ENCODE measurements at places on chromosomes 3 and 15.

DNA sequence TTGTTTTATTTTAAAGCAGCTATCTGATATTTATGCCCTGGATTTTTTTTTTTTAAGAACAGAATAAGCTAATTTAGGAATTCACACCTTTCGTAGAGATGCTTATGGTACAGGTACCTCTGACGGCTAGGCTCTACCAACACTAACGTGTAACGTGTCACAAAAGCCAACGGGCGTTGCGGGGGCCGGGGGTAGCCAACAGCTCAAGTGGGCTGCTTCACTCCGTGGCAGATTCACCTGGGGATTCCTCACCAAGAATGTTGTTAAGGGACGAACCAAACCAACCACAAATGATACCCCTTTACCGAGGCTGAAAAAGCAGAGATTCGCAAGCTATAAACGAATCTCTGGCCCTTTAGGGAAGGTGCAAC is 1.0 kb downstream of the TMCC1 start:
- DNase-seq: no peak

DNA sequence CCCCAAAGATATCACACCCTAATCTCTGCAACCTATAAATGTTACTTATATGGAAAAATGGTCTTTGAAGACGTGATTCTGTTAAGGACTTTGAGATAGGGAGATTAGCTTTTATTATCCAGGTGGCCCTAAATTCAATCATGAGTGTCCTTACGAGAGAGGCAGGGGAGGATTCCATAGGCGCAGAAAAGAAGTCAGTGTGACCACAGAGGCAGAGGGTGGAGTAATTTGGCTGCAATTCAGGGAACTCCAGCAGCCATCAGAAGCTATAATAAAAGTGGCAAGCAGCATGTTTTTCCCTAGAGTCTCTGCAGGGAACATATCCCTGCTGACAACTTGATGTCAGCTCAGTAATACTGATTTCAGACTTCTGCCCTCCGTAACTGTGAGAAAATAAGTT is 315.2 kb upstream of the ROBO2 start:
- DNase-seq: no peak

DNA sequence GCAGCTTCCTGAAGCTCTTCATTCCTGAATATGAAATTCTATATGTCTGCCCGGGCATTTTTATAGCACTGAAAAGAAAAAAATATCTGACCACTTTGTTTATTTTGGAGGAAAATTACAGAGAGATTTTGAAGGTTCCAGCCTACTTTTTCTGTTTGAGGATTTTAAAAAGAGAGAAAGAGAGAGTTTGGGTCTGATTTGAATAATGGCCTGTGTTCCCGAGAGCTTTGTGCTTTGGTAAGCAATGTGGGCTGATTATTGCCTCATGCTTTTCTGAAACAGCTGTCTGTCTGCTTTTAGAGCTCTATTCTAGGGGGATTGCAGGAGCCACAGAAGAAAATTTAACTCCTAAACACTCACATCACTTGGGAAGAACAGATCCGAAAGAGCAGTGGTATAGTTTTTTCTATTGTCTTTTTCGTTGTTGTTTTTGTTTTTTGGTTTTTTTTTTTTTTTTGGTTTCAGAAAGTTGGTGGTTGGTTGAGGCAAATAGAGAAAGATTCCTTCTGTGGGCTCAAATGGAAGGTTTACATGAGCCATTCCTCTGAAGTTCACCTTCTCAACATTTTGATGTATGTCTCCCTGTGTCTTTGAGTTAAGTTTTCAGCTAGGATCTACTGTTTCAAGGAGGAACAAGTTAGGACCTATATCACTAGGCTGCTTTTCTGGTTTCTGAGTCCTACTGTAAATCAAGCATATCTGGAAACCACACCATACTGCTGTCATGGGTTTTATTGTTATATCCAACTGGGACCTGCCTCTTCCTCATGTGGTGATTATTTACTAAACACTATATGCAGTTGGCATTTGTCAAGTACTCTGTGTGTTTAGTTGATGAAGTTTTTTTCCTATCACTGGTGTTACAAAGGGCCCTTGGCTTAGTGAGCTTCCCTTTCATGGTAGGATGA is 178.9 kb downstream of the KCNMB2 start:
- no peak for DNase-seq

DNA sequence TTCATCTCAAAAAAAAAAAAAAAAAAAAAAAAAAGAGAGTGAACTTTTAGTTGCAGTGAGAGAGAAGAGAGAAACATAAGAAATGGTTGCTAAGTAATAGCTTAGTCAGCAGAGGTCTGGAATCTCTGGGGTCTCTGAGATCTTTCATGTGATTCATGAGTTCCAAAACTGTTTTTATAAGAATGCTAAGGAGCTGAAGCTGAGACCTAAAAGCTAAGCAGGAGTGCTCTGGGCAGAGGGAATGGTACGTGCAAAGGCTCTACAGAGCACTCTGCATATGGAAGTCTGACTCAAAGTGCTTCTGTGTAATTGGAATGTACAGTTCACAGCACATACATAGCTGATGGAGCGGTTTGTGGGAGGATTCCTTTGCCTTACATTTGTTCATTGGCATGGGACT is 66.3 kb upstream of the LRIG1 start:
- no peak for DNase-seq

GRCh38 chr3:194167480-194168282 is 31.7 kb downstream of the HES1 start:
- DNase-seq: no peak

DNA sequence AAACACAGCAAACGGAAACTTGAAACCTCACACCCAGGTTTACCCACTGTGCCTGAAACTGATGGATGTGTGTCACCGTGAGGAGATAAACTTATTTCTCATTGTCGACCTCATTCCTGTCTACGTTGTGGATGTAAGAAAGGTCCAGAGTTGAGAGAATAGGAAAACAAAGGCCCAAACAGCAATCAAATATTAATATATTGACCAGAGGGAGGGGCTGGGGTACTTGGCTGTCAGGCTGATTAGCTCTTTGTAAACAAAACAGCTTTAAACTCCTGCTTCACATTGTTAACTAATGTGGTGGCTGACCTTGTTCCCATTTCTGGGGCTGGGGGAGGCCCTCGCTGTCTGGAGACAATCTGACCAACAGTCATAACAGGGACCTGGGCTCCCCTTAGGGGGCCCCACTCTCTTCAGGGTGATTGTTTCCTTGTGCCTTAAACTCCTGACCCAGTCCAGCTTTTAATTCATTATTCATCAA is 937.6 kb downstream of the MCTP2 start:
- DNase-seq: no peak

DNA sequence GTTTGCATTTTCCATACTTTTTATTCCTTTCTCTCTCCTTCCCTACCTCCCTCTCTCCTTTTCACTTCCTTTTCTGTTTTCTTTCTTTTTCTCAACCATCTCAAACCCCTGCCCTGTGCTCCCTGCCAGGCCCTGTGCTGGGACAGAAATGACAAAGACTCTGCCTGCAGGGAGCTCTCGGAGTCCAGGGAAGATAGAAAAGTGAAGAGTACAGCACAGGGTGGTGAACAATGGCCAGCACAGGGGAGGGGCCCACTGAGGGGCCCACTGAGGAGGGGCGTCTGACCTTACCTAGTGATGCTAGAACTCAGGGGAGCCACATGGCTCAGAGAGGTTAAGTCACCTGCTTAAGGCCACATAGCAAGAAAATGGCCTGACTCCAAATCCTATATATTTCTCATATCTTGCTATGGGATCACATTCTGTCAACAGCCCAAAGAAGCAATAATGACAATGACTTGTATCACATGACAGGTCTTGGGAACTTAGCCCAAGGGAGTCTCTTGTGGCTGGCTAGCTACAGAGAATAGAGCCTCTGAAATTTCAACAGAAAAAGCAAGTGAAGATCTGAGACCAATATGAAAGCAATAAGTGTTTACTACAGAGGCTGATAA is 44.3 kb upstream of the ATP2B2 start:
- no peak for DNase-seq

DNA sequence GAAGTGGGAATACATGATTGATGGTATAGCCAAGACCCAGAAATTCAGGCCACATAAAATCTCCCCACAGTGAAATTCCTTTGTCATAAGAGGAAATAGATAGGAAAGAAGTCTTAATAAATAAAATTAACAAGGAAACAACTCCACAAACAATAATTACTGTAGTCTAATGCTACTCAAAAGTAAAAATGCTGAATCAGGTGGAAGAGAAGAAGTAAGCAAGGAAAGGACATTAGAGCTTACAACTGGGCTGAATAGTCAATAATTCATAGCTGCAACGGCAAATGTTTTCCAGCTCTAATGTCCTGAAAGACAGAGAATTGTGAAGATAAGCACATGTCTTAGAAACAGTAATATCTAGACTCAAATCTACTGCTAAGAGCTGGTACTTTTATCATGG is 64.4 kb downstream of the STRIT1 start:
- DNase-seq: no peak

DNA sequence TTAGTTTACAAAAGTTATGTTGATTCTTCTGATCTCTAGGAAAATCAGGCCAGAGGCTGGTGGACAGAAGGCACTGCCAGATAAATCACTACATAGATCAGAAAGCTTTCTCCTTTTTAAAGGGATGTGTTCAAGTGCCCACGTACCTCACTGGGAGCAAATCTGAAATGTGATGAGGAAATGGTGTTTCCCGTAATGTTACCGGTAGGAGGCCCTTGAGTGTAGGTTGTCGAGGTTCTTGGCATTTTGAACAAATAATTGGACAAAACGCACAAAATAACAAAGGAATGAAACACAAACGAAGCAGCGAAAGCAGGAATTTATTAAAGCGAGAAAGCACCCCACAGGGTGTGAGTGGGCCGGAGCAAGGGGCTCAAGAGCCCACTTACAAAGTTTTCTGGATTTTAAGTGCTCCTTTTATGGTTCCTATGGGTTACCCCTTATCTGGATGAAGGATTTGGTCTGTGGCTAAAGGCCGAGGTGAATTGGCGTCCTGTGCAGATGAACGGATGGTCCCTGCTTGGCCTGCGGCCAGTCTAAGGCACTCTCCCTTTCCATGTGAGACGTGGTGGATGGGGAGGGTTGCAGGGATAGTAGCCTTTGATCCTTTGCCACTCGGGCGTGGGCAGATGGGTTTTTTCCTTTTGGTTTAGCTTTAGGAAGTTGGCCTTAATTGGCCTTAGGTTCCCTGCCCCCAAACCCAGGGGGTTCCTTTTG is 1.0 kb downstream of the SNX1 start:
- no peak for DNase-seq

DNA sequence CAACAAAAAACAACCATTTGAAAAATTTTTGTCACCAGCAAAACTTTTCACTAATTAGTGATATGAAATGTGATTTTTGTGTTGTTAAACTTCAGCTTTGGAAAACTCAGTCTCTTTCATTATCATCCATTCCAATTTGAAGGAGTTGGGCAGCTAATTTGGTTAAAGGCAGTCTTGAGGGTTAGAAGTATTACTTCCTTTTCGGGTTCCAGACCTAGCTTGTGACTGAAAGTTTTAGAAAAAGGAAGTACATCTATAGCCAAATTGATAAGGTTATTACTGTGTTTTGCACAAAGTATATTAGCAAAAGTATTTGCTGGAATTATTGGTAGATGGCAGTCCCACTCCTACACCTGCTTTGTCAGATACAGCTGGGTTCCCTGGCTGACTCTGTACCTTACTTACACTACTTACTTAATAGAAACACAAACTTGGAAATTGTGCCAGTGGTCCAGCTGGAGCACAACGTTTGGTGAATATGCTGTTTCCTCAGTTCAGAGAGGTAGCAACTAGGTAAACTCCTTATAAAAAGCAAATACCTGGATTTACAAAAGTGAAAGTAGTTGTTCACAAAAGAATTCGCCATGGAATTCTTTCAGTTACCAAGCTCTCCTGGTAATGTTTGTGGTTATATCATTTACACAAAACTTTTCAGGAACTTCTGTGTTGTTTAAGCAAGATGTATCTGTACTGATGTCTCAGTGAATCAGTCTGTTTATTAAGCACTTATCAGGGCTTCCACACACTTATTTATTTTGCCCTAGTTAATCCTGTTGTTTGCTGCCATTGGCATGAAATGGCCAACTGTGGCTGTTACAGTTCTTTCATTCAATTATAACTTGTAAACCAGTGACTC is 31.6 kb downstream of the TIPARP start:
- no peak for DNase-seq

DNA sequence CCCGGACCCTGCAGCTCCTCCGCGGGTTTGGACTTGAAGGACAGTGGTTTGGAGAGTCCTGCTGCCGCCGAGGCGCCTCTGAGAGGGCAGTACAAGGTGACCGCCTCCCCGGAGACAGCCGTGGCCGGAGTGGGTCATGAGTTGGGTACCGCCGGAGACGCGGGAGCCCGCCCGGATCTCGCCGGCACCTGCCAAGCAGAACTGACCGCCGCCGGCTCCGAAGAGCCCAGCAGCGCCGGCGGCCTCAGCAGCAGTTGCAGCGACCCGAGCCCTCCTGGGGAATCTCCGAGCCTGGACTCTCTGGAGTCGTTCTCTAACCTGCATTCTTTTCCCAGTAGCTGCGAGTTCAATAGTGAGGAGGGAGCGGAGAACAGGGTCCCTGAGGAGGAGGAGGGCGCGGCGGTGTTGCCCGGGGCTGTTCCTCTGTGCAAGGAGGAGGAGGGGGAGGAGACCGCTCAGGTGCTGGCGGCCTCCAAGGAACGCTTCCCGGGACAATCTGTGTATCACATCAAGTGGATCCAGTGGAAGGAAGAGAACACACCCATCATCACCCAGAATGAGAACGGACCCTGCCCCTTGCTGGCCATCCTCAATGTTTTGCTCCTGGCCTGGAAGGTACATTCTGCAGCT is 634 bp downstream of the MINDY2 start:
- DNase-seq: no peak

- no peak for DNase-seq
These were observed 2.8 kb downstream of the FURIN start for GRCh38 chr15:90871139-90871715.

DNA sequence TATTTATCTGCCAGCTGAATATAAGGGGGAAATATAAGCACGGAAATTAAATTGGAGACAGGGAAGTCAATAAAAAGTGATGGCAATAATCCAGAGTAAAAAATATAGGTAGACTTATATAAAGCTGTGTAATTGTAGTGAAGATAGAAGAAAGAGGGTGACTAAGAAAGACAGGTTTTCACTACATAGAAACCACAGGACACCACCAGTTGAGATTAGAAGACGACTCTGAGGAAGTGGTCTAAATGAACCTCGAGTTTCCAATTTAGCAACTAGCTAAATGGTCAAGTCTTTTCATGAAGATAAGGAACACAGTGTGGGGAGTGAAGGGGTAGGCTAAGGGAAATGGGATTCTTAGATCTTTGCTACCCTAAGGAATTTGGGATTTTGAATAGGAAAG is 188.8 kb upstream of the ARL6 start:
- no peak for DNase-seq

DNA sequence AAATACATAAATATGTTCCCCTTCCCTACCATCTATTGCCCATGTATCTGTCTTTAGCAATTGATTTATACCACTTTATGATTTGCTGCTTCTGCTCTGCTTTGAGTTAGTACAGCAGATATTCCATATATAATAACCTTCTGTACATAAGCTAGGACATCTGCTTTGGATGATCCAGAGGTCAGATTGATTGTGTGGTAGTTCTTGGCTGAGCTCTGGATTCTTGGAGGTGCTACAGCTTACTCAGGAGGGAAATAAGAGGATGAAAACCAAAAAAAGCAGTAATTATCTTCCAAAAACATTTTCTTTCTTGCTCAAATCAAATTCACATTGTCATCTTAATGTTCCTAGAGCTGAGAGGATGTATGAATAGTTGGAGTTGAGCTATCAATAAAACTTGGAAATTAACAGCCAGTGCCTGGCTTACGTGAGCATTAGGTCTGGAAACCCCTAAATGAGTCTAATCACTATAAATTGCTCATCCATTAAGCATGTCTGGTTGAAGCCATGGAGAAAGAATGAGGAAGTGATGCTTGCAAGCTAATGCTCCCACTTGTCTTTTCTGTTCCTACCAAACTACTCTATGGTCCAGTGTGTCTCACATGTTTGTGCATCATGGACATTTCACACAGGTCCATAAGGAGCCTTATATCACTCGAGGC is 36.3 kb upstream of the TMEM42 start:
- no peak for DNase-seq

Measured in right atrium auricular region (tissue), 2 donors.